ENCODE measurements at places on chromosomes 6 and 20.

DNA sequence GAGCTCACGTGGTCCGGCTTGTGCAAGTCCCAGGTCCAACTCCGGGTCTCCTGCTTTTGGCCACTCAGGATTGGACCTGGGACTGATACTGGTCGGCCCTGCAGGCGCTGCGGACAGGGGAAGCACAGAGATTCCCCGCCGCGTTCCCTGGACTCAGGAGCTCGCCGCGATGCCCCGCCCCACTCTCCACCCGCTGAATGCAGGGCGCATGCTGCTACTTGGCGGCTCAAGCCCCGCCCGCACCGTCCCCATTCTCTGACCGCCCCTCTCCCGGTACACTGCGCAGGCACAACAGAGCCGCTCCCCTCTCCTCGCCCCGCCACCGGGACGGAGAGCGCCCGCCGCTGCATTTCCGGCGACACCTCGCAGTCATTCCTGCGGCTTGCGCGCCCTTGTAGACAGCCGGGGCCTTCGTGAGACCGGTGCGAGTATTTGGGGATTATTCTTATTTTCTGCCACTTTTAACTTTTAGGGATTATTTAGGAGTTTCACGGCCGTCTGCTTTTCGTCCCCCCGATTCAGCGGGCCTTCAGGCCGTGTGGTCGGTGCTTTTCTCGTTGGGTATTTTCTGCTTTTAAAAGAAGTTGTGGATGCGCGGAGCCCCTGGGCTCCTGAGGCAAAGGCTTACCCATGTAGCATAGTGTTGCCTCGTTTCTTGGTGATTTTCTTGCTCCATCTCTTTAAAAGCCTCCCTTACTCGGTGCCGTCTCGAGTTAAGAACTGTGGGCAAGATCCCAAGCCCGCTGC lies at the start of gene TMEM14C:
TMEM14C (plus strand) TSS at position 251 of the 747 bp plus-strand sequence. CDS start 1,544 bp downstream, outside the sequence.
- peak; percentile 92 for DNase-seq

DNA sequence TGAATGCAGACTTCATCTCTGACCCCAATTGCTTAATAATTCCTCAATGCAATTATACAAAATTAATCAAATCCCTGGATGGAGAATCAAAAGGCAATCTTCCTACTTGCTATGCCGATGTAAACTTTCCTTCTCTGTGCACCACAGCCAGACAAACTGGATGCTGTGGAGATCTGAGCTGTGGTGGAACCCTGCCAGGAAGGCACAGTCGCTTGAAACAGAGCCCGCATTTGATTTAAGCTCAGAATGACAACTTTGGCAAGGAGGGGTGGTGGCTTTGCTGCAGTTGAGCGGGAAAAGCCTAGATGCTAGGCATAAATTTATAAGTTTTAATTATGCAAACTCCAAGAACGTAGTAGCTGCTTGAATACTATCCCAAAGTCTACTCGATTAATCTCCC lies 190.8 kb downstream of the MTFR2 start:
- DNase-seq: no peak

GRCh38 chr20:36271639-36272546 lies 34.2 kb upstream of the DLGAP4 start:
- DNase-seq: no peak

DNA sequence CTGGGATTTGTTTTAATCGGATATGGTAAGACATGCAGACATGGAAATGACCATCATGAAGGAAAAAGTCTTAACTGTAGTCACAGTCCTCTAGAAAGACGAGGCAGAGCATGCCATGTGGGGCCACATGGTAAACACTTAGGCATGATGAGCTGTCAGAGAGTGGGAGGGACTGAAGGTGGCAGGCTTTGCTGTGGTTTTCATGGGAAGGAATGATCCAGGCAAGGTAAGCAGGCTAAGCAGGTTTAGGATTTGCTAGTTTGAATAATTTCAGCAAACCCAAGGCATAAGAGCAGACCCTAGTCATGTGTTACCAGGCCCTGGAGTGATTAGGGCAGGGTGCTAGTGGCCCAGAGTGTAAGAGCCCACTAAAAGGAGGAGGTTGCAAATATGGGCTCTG lies 47.2 kb upstream of the STMND1 start:
- no peak for DNase-seq

DNA sequence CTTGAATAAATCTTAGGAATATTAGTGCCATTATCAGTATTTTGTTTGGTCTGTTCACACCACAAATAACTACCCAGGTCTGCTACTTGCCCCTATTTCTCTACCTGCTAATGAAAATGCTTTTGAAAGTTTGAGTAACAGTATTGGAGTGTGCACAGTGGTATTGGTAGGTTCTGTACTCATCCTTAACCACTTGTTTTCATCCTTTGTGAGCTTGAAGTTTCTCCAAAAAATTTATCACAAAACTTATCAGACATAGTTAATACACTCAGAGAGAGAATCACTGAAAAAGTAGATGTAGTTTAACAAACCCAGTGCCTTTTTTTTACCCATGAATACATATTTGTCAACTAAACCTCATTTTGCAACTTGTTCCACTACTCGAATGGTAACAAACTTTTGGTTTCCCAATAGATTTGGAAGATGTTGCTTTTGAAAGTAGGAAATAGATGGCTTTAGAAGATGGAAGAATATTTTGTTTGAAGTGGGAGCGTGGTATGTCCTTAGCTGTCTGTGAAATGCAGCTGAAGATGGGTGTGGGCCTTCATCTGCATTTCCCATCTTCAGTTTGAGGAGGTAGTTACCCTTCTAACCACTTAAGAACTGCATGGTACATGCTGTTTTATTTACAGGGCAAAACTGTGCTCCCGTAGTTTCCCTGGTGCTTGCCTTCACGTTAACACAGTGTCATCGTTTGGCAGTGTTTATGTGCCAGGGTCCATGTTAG lies 9.0 kb downstream of the PTPN1 start:
- no peak for DNase-seq

DNA sequence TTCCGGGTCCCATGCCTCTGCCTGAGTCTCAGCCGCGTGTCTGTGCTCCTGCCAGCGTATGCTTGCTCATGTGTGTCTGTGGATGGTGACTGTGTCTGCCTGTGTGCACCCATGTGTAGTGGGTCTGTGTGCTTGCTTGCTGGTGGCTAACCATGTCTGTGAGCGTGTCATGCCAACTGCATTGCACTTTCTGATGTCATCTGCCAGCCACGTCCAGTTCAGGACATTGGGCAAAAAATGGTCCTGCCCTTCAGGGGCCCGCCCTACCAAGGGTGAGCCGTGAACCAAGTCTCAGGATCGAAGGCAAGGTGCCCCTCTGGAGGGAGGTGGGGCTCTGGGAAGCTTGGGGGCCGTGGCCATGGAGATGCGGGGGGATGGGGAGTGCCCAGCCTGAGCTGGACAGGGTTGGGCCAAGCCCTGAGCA lies 9.4 kb upstream of the ZBTB46 start:
- DNase-seq: no peak

GRCh38 chr6:170166511-170167122 lies 124.3 kb downstream of the DLL1 start:
- DNase-seq: no peak

DNA sequence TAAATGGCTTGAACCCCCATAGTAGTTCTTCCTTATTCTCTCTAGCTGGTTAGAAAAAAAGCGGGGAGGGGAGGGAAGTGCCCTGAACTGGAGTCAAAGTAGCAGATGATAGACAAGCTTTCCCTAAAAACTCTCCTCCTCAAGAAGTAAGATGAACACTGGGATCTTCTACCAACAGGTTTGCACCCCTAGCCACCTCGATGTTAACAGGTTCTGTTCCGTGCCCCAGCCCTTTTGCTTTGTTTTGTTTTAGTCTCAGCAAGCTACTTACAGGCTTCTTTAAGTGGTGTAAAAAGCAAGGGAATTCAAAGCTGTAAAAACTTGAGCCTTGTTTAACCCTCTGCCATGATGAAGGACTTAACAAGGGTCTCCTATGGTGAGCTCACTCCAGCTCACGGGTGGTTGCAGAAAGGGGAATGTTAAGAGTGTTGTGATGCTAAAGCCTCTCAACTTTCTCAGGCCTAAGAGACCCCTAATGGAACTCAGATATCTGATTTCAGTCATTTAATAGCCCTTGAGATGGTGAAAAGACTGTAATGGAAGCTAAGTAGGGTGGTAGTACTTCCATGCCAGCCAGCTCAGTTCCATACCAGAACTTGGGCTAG lies 106.0 kb downstream of the FOXO3 start:
- no peak for DNase-seq

DNA sequence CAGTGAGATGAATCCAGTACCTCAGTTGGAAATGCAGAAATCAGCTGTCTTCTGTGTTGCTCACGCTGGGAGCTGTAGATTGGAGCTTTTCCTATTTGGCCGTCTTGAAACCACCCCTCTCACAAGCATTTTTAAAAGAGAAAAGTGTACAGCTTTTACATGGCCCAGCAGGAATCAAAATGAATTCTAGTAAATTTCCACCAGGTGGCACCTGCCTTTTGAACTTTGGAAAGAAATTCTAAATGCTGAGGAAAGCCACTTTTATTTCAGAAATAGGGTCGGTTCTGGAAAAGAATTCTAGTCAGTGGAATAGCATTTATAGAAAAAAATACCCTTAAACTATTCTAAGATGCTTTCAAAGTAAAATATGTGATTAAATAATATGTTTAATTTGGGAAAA lies 647.8 kb downstream of the CD109 start:
- DNase-seq: no peak

GRCh38 chr6:68633972-68634725 lies 933 bp upstream of the ADGRB3 start:
- DNase-seq: no peak

DNA sequence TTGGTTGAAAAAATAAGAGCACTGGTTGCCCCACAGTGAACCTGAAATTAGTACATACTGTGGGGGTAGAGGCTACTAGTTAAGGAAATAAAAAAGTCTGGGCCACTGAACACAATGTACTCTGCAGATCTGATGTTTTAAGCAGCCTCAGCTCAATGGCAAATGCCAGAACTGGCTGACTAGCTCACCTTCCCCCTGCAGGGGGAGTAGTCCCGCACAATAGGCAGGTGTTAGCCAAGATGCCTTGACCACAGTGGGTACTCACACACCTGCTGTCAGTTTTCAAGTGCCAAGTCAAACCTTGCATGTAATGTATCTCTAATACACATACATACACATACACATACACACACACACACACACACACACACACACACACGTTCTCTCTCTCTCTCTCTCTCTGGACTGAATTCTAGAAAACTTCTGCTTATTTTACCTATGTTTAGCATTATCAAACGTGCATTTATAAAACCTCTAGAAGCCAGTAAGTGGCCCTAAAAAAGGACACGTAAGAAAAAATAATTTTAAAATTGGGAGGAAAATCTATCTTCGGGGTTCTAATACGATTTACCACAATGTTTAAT lies 36.1 kb downstream of the GMDS start:
- no peak for DNase-seq
